Activated naive CD4-positive, alpha-beta T cell treated with anti-CD3 and anti-CD28 coated beads, Interleukin-2, amount 50 U/mL, for 72 hours (primary cell): ENCODE measurements at places on chromosomes 5 and 9. TPM values are rescaled to one million over a fixed set of nuclear protein-coding genes. Genes with fewer than 3 reads are reported as not detected.

KLHL3 gene
- total RNA-seq = 3.1 TPM

PCDHGB3 gene
- 0.14 TPM for total RNA-seq

GDF9 gene
- 1.1 TPM for total RNA-seq

QRFP gene
- total RNA-seq = not detected

SPATA31A3 gene
- not detected for total RNA-seq

ARL14EPL gene
- total RNA-seq = not detected

PCDHAC2 gene
- not detected for total RNA-seq

CDC20B gene
- not detected for total RNA-seq

GFRA3 gene
- total RNA-seq = not detected

KCNV2 gene
- total RNA-seq = not detected

NR5A1 gene
- not detected for total RNA-seq

SRA1 gene
- 29.3 TPM for total RNA-seq

FBXL7 gene
- total RNA-seq = not detected

NOXA1 gene
- total RNA-seq = 1.5 TPM

RANBP17 gene
- total RNA-seq = not detected

LRRC26 gene
- not detected for total RNA-seq

MSMP gene
- total RNA-seq = 0.46 TPM

MEIKIN gene
- total RNA-seq = not detected

NMUR2 gene
- total RNA-seq = not detected

GCNT1 gene
- 3.8 TPM for total RNA-seq

TBC1D2 gene
- total RNA-seq = 3.6 TPM

LRRC70 gene
- 2.0 TPM for total RNA-seq

MCTP1 gene
- total RNA-seq = 0.93 TPM

SDHA gene
- total RNA-seq = 156 TPM

ADAMTS16 gene
- not detected for total RNA-seq

MIER3 gene
- total RNA-seq = 12.4 TPM

POLK gene
- 44.7 TPM for total RNA-seq

PDE6A gene
- total RNA-seq = not detected

IFNA13 gene
- total RNA-seq = not detected

NUDT12 gene
- total RNA-seq = 0.71 TPM

SLC34A3 gene
- 0.12 TPM for total RNA-seq
